Ovary (tissue), 10 donors: ENCODE measurements at places on chromosomes 6 and 20.

GRCh38 chr20:47960277-47960676 is 175.0 kb upstream of the SULF2 start:
- no peak for DNase-seq

DNA sequence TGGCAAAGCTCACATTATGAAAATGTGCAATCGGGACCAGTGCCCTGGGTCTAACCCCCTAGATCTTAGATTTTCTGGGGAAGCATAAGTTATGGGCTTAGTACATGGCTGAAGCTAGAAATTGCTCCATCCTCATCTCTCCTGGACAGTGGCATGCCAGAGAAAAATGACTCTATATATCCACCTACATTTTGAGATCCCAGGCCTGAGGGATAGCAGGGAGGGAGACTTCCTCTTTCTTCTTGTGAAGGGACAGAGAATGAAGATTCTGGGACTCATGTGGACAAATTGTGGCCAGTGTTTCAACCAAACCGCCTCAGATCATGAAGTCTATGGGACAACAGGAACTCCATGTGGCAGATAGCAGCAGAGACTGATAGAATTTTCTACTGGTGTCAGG is 35.4 kb downstream of the GSTA2 start:
- DNase-seq = no peak

DNA sequence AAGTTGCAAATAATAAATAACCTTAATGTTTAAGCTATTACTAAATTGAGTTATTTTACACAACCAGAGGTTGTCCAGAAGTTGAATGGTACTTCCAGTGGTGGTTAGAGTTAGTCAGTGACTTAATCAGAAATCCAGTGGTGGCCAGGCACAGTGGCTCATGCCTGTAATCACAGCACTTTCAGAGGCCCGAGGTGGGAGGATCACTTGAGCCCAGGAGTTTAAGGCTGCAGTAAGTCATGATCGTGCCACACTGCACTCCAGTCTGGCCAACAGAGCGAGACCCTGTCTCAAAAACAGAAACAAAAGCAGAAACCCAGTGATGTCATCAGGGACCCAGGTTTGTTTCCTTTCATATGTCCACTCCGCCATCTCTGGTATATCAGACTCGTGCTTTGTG is 35.0 kb downstream of the TSPYL4 start:
- no peak for DNase-seq

DNA sequence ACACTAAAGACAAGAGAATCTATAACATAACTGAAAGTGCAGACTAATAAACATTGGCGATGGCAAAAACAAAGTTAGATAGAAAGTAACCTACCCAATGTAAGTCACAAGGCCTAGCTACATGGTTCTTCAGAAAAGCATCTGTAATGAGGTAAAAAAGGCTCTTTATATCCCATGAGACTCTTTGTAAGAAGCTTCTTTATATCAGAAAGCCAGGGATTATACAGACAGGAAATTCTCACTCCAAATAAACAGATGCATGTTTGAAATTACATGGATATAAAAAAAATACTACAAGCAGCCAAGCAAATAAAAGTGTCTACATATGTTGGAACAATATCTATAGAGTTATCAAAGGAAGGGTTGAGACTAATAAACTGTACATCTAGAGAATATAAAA is 284.9 kb upstream of the NRSN1 start:
- no peak for DNase-seq

DNA sequence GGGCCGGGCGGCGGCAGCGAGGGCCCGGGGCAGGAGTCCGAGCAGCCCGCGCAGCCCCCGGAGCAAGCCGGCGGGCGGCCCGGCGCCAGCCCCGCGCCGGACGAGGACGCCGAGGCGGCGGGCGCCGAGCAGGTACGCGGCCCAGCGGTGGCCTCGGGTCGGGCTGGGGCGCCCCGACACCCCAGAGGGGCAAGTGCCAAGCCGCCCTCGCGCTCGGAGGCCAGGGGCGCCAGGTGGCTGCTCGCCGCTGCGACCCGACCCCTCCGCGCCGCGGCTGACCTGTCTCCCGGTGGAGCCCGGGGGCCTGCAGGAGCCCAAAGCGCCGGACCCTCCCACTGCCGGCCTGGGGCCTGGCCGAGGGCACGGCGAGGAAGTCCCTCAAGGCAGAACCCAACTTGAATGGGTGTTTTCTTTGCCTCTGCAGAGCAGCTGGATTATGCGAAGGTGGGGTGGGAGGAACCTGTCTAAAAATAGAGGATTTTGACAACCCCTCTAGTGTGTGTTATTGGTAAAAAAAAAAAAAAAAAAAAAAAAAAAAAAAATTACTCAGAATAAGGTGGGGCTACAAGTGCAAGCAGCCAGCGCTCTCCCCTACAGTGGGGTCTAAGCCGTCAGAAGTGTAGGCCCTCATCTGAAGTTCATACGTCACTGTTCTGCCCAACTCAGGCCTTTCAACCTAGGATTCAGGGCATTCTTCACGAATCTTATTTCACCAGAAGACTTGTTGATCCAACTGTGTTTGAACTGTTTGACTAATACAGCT is 609 bp downstream of the OGFRL1 start:
- DNase-seq = peak; percentile 15

DNA sequence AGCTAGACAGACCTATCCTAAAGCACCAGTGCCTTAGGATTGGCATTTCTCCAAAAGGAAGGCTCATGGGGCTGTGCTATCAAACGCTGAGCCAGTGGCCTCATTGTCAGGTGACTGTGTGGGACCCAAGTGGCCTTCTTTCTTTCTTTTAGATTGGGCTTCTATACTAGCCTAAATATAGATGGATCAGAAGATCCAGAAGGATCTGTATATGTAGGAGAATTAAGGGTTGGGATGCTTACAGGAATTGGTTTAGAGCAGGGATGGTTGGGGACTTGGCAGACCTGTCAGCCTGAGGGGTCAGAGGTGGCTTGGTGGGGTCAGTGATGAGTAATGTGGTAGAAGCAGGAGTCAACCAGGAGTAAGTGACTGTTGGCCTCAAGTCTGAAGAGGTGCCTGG is 14.8 kb downstream of the ABT1 start:
- DNase-seq = no peak

- DNase-seq = no peak
Measured at GRCh38 chr6:127207591-127208120, 59.0 kb upstream of the RNF146 start.

DNA sequence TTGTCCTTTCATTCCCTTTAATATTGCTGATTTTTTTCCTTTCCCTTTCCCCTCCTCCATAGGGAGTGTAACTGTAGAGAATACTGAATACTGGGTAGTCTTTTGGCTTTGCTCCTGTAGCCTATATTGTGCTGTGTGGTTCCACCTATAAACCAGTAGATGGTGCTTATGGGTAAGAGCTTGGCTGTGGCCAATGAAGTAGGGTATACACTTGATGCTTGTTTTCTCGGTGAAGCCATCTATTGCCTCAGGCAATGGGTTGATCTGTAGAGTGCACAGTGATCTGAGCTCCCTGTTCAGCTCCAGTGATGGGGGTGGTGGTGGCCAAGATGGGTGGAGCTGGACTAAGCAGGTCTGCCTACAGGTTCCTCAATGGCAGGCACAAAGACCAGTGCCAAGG is 203.3 kb upstream of the IMPG1 start:
- DNase-seq = no peak

DNA sequence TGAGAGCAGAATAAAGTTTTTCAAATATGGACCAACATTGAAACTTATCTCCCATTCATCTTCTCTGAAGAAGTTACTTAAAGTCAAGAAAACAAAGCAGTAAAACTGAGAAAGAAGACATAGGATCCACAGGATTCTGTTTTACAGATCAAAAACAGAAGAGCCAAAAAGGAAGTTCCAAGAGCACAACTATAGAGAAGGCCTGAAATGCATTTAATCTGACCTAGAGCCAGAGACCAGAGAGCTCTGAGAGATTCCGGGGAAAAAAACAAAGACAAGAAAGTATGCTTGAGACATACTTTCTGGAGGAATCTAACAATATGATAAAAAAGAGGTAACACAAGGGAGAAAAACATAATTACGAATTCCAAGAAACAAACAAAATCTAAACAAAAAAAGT is 26.1 kb downstream of the SRPK1 start:
- DNase-seq = no peak

- no peak for DNase-seq
Measured at GRCh38 chr6:143476545-143476944, 25.9 kb downstream of the PEX3 start.

DNA sequence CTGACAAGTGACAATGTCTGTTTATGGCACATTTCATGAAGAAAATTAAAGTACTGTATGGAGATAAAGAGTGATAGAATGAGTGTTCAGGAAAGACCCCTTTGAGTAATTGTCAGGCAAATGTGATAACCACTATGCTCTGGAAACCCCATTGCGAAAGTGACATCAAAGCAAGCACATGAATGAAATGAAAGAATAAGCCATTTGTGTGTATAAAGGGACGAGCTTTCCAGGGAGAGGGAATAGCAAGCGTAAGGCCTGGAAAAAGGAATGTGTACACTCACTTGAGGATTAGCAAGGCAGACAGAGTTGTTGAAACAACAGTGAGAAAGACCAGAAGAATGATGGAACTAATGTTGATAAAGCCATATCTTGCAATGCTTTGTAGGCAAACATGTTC is 490.0 kb downstream of the GRIK2 start:
- DNase-seq = no peak

DNA sequence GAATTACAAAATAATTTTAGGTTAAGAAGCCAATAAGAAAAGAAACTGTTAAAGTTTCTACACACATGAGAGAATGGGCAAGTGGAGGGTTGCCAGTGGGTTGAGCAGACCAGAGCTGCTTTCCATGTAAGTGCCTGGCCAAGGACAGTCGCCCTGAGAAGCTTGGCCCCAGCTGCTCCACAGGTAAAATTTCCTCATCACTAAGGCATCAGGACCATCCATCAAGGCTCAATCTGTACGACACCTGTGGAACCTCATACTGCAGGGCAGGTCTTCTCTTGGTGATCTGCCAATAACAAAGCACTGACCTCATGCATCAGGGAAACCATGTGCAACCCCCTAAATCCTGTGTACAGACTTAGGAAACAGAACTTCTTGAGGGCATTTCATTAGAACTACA is 115.4 kb downstream of the INSM1 start:
- DNase-seq = no peak

DNA sequence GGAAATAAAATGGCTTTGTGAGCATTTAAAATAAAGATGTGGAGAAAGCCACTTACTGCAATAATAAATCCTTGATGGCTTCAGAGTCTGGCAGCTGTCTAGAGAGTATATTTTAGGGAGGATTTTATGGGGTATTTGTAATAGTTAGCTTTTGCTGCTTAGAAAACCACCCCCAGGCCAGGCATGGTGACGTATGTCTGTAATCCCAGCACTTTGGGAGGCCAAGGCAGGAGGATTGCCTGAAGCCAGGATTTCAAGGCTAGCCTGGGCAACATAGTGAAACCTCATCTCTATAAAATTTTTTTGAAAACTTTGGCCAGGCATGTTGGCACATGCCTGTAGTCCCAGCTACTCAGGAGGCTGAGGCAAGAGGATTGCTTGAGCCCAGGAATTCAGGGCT is 63.8 kb downstream of the ISM1 start:
- no peak for DNase-seq

DNA sequence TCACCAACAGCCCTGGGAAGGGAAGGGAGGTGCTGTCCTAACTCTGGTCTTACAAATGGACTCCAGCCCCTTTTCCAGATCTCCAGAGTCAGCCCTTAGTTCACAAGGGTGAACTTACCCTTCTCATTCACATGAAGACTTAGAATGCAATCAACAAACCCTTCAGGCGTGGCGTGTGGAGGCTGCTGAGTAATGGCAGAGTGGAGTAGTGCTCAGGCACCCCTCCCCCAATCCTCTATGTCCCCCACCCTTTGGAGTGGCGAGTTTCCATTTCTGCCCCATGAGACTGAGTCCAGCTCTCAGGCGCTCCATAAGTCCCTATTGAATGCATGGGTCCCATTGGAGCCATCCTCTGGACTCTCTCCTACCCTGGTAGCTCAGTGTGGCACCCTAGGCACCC is 3.3 kb downstream of the SNAI1 start:
- no peak for DNase-seq

- no peak for DNase-seq
Measured at GRCh38 chr6:88492824-88493223, 326.7 kb upstream of the CNR1 start.

DNA sequence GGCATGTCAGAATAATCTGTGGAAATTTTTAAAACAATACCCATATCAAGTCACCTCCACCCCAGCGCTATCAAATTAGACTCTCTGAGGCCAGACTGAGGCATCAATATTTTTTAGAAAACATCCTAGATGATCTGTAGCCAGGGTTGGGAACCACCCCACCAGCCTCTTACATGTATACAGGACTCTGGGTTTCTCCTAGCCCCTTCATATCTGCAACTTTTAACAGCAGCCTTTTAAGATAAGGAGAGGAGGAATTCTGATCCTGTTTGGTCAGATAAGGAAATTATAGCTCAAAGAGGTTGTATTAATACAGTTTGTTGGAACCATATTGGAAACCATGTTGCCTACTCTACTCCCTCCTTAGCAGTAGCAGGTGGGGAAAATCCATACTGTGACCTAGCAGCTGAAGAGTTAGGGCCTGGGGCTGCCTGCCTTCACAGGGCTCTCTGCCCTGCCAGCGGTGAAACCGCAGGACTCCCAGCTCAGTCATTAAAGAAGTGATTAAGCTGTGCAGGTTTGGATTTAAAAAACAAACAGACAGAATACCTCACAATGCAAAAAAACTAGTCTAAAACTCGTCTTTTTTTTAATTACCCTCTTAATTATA is 30.0 kb downstream of the BRPF3 start:
- DNase-seq = no peak

GRCh38 chr6:159788753-159789376 is 537 bp downstream of the TCP1 start:
- DNase-seq = peak; percentile 46

DNA sequence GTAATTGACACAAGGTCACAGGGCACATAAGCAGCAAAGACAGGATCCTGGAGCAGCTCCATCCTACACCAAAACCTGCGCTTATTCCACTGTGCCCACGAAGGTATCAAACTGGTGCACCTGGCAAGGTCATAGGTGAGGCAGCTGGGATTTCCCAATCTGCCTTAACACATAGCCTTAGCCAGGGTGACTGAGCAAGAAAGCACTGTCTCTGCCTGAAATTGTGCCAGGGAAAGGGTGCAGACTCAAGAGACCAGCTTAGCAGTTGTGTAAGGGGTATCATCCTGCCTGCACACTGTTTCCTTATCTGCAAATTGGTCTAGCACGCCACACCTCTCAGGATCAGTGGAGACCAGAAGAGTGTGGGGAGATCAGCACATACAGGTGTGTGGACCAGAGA is 82.8 kb downstream of the MAFB start:
- no peak for DNase-seq

- DNase-seq = no peak
Measured at GRCh38 chr20:50642288-50642803, 49.0 kb downstream of the RIPOR3 start.

- DNase-seq = no peak
Measured at GRCh38 chr6:108365478-108365877, 70.6 kb downstream of the AFG1L start.

DNA sequence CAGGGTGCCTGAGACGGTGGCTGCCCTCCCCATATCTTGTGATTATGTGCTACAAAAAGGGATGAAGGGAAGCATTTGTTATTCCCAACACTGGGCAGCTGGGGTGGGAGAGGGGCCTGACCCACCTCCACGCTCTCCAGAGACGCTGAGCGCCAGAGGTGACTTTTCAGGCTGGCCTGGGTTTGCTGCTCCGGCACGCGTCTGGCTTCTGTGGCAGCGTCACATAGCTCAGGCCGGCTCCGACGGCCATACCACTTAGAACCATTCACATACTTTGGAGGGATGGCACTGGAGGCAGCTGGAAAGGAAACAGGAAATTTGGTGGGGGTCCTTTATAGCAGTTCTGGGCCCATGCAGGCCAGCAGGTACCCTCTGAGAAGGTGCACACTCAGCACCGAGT is 72.6 kb downstream of the NINL start:
- DNase-seq = no peak

GRCh38 chr6:44054721-44055559 is 72.3 kb downstream of the MRPL14 start:
- no peak for DNase-seq
